DMS79 (cell line): ENCODE measurements at places on chromosomes 11 and 22.

- no peak for DNase-seq
These were observed 7.8 kb upstream of the IFTAP start for GRCh38 chr11:36586543-36586942.

DNA sequence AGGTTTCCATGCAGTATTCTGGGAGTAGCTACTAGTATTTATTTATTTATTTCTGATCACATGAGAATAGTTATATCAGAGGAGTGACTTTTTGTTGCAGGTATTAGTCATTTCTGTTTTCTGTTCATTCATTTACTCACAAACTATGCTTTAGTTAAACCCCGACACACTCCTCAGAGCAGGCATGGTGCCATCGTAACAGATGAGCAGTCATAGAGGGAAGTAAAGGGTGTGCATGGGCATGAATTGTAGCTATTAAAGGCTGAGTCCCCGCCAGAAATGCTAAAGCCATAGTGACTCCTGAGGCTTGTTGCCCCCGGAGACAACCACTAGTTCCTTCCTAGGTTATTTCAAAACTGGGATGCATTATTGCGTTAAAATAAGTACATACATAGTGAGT lies 10.6 kb downstream of the JHY start:
- peak; percentile 31 for DNase-seq

GRCh38 chr22:19812910-19813309 lies 41.8 kb downstream of the GNB1L start:
- no peak for DNase-seq

GRCh38 chr22:40345815-40346184 lies 500 bp upstream of the ADSL start:
- no peak for DNase-seq

DNA sequence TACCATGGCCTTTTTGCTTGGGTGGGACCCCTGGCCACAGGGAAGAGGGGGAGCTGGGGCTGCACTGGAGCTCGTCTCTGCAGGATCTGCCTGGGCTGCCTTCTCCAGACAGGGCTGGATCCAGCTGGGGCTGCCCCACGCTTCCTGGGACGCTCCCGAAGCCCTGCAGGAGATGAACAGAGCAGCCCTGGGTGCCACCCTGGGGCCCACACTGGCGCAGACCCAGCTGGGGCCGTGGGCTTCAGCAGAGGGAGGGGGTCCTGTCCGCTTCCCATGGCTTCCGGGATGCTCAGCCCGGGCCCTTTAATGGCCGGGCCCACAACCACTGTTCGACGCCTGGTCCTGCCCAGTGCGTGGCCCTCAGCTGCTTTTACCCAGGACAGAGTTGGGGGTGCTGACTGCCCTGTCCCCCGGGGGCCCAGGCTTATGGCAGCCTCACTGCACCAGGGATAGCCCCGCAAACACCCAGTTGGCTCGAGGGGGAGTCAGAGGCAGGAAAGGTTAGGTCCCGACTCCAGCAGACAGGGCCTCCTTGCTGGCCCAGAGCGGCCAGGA lies 12.0 kb downstream of the TSPO start:
- no peak for DNase-seq
